ENCODE measurements at places on chromosomes 3 and 15. TPM values are rescaled to one million over a fixed set of nuclear protein-coding genes. Genes with fewer than 3 reads are reported as not detected.
A peak's percentile ranks its signal among the peaks of the same experiment; 100 is the strongest.

GRCh38 chr15:48427479-48427878 lies 96.2 kb downstream of the DUT start:
- DNase-seq = no peak

GRCh38 chr3:77147836-77148578 lies 108.1 kb downstream of the ROBO2 start:
- DNase-seq = no peak

DNA sequence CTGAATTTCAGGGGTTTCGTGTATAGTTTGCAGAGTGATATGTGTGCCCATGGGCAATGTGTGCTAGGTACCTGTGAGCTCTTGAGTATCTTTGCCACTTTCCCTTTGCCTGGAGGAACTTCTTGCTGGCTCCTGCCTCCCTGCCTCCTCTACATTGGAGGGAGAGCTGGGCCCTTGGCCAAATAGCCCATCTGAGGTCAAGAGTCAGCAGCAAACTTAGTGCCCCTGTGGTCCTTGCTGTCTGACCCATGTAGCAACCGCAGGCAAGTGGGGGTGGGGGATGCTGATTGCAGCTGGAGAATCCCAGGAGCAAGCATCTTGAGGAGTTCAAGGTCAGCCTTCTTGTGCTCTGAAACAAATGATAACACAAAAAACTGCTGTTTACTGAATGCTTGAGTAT lies 5.4 kb upstream of the TBC1D21 start:
- no peak for DNase-seq

- DNase-seq = no peak
Observed at GRCh38 chr3:122880624-122881023, 85.8 kb downstream of the SLC49A4 start.

- DNase-seq = no peak
Observed at GRCh38 chr3:38226273-38226672, 39.3 kb upstream of the SLC22A13 start.

GRCh38 chr3:116339441-116340028 lies 105.8 kb downstream of the LSAMP start:
- no peak for DNase-seq

DNA sequence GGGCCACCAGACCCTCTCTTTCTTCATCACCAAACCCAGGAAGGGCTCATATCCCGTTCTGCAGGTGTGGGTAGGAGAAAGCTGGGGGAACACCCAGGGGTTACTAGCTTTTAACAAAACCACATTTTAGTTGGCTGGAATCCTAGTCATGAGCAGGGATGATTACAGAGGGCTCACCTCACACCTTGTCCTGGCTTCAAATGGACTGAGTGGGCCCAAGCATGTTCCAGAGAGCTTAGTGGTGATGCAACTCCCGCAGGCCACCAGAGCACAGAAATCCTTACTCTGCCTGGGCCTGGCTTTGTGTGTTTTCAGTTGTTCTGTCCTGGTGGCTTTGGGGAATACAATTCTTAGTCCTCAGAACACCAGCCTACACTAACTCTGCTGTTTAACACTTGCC lies 56.8 kb upstream of the RYK start:
- DNase-seq = no peak

GRCh38 chr3:184727357-184728009 lies 15.6 kb upstream of the MAGEF1 start:
- DNase-seq = peak; percentile 82

GRCh38 chr15:25683911-25684310 lies 179.2 kb downstream of the ATP10A start:
- DNase-seq = no peak

DNA sequence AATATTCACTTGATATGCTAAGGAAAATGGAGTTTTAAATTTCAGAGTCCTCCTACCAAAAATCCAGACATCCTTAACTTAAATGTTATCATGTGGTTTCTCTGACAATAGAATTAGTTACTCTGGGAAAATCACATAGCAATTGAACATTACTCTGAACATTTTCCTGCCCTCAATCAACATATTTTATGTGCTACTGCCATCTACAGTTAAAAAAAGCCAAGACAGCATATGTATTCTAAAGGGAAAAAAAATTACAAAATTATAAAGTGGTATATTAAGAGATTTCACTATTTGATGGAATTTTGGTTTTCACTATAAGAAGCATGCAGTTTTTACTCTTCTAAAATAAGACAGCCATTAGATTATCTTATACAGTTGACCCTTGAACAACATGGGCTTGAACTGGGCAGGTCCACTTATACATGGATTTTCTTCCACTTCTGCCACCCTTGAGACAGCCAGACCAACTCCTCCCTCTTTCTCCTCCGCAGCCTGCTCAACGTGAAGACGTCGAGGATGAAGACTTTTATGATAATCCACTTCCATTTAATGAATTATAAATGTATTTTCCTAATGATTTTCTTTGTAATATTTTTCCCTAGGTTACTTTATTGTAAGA lies 122.3 kb downstream of the ATP1B3 start:
- no peak for DNase-seq

GRCh38 chr15:62631076-62631724 lies 411.3 kb upstream of the TPM1 start:
- DNase-seq = no peak

The TM6SF1 gene
- 4.0 TPM for total RNA-seq

The XRN1 gene
- total RNA-seq = 43.8 TPM

The OR5K2 gene
- total RNA-seq = not detected

The PRSS50 gene
- not detected for total RNA-seq
